Lung (tissue), 17 donors: ENCODE measurements at places on chromosomes 4 and X. TPM values are rescaled to one million over a fixed set of nuclear protein-coding genes. Genes with fewer than 3 reads are reported as not detected.

DNA sequence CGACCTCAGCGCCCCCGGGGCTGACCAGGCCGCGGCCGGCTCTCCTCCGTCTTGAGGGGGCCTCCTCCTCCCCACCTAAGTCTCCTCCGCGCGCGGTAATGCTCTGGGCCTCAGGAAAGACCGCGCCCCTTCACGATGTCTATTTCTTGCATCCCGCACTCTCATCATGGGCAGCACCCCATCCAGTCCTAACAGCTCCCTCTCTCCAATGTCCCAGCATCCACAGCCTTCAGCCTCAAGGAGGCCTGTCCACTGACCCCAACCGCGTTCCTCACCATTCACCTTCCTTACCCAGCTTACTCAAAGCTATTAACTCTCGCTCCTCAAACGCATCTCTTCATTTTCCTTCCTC, 77.5 kb downstream of the MAGED4 start:
- H3K36me3 ChIP-seq: no peaks in the 10 kb centered on the region
- H3K27ac ChIP-seq: peak overlapping the region; percentile 91
- DNase-seq: no peak
- H3K4me1 ChIP-seq: no peaks in the 10 kb centered on the region
- H3K27me3 ChIP-seq: peaks cover 10% of the 10 kb centered on the region

DNA sequence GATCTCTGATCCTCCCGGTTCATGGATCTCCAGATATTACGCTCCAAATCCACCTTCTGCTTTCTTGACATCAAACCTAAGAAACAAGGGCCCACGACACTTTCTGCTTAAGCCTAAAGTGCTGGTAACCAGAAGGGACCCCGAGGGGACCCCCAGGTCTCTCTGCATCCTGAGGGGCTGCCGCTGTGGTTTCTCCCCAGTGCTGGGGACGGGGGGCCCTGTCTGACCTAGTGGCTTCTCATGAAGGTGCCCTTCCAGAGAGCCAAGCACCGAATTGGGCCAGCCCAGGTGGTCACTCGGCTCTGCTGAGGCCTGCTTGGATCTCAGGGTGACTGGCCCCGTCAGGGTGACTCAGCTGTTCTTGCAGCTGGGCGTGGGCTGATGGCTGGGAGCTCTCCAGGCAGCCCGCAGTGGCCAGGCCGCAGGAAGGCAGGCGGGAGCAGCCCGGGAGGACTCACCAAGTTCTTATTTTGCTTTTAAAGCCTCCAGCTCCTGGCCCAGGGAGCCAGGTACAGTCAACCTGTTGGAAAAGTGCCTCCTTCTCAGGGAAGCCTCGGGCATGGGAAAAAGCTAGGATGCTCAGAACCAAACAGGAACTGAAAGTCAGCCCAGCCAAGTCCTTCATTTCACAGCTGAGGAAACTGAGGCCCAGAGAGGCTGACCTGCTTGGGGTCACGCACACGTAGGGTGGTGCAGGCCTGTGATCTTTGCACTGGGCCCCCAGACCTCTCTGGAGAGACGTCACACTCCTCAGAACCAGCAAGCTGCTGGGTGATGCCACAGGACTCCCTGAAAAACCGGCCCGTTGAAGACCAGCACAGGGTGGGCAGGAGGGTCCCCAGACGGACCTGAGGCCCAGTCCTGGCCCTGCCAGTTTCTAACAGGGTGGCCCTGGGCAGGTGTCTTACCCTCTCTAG, 16.7 kb downstream of the BLOC1S4 start:
- H3K27ac ChIP-seq: peak overlapping the region; percentile 46
- no peaks in the 10 kb centered on the region for H3K27me3 ChIP-seq
- H3K4me3 ChIP-seq: no peak overlapping the region
- DNase-seq: no peak
- H3K4me1 ChIP-seq: peaks cover 4% of the 10 kb centered on the region

DNA sequence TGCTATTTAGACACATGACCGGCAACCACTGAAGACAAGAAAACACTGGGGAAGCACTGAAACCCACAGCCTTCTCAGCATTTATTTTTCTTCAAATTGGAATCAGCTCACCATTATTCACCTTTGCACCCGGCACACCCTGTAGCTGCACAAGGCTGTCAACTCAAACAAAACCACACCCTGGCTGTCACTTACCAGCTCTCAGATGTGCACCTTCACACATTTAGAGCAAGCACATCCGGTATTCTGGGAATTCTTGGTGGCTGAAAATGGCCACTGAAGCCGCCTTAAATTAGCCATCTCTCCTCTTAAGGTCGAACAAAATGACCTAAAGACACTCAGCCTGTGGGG, 5.9 kb downstream of the ZFYVE28 start:
- H3K4me1 ChIP-seq: peaks cover 33% of the 10 kb centered on the region
- H3K27ac ChIP-seq: no peak overlapping the region
- H3K27me3 ChIP-seq: peaks cover 41% of the 10 kb centered on the region
- H3K36me3 ChIP-seq: no peaks in the 10 kb centered on the region
- DNase-seq: no peak

DNA sequence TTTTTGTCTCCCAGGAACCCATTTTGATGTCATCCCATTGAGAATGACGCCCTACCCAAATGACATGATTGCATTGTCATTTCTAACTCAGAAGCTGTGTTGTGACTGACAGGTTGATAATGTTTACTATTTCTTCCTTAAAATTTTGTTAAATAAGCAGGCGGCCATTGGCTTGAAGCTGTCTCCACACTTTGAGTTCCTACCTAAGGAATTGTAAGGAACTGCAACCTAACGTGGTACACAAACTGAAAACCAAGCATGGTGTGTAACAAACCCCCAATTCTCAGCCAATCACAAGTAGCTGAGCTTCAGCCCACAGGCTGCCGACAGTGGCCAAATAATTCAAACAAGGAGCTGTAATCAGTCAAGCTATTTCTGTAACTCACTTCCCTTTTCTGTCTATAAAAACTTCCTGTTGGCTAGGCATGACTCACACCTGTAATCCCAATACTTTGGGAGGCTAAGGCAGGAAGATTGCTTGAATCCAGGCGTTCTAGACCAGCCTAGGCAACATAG, 2.9 kb upstream of the MND1 start:
- no peaks in the 10 kb centered on the region for H3K36me3 ChIP-seq
- no peak for DNase-seq
- H3K27me3 ChIP-seq: no peaks in the 10 kb centered on the region
- H3K4me1 ChIP-seq: peaks cover 11% of the 10 kb centered on the region
- no peak overlapping the region for H3K4me3 ChIP-seq

DNA sequence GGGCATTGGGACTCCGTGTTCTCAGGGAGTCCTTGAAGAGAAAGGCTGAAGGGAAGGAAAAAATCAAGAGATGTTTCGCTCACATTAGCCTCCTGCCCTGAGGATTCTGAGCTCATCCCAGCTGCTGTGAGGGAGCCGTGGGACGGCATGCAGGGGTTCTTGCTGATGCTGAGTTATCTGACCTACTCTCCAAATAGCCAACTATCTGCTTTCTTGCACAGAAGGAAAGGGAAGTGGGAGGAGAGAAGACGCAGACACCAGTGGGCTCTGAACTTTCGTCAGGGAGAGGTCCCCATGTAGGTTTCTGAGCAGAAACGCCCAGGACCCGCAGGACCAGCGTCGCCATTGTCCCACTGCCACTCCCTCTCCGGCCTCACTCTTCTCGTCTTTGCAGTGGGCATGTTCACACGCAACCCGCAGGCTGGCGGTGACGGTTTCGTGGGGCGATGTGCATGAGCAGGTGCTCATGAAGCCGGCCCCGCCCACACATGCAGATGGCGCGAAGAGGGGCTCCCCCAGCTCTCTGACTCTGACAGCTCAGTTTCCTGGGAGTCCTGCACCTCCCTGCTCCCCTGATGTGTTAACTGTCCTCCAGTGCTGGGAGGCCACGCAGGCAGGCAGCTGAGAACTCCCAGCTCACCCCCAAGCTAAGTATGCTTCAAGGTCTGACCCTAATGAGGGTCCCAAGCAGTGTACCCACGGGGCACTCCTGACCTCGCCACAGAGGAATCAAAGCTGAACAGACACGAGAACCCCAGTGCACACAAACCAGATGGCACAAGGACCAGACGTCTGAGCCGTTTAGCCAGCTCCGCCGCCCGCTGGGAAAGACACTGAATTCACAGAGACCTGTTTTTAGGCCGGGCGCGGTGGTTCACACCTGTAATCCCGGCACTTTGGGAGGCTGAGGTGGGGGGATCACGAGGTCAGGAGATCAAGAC, 13.6 kb upstream of the ABLIM2 start:
- H3K4me3 ChIP-seq: no peak overlapping the region
- no peaks in the 10 kb centered on the region for H3K36me3 ChIP-seq
- DNase-seq: no peak
- no peaks in the 10 kb centered on the region for H3K27me3 ChIP-seq

GRCh38 chrX:150697641-150698040, 4.4 kb downstream of the MTMR1 start:
- no peak for DNase-seq
- H3K27ac ChIP-seq: no peak overlapping the region
- no peaks in the 10 kb centered on the region for H3K4me1 ChIP-seq
- no peak overlapping the region for H3K4me3 ChIP-seq
- no peaks in the 10 kb centered on the region for H3K36me3 ChIP-seq
- peaks cover 5% of the 10 kb centered on the region for H3K27me3 ChIP-seq

DNA sequence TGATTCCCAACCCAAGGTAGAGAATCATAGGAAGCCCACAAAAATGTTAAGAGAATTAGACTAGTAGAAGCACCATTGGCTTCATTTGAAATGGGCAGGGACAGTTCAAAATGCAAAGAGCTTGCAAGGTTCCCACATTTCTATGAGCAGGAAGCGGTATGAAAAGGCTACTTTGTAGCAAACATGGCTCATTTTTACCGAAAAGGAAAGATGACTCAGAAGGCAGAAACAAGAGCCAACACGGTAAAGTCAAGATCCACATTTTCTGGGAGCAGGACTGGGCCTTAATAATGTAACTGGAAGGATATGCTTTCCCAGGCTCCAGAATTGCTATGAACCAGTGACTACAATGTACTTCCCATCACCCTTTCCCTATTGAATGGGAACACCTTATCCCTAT, 89.5 kb downstream of the GLRA3 start:
- H3K27ac ChIP-seq: no peak overlapping the region
- no peaks in the 10 kb centered on the region for H3K36me3 ChIP-seq

DNA sequence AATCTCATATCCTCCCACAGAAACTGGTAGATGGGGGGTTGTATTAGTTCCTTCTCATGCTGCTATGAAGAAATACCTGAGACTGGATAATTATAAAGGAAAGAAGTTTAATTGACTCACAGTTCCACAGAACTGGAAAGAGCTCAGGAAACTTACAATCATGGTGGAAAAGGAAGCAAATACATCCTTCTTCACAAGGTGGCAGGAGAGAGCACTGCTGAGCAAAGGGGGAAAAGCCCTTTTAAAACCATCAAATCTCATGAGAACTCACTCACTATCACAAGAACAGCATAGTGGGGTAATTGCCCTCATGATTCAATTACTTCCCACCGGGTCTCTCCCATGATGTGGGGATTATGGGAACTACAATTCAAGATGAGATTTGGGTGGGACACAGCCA, 250.5 kb upstream of the GPRIN3 start:
- H3K4me1 ChIP-seq: no peaks in the 10 kb centered on the region
- peak; percentile 8 for DNase-seq
- no peak overlapping the region for H3K4me3 ChIP-seq
- no peak overlapping the region for H3K27ac ChIP-seq

DNA sequence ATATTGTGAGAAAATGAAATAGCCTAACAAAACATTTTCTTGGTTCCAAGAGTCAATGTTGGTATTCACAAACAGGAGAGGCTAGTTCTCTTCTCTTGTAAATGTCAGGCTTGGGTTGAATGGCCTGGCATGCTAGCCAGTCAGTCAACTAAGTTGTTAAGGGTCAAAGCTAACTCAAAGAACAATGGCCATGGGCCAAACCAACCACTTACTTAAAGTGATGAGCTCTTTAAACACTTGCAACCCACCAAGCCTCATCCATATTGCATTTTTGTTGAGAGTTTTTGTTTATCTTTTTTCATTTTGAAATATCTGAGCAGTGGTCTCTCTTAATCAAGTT, 394.5 kb downstream of the RAB28 start:
- no peak overlapping the region for H3K4me3 ChIP-seq
- peaks cover 2% of the 10 kb centered on the region for H3K4me1 ChIP-seq
- H3K36me3 ChIP-seq: no peaks in the 10 kb centered on the region

DNA sequence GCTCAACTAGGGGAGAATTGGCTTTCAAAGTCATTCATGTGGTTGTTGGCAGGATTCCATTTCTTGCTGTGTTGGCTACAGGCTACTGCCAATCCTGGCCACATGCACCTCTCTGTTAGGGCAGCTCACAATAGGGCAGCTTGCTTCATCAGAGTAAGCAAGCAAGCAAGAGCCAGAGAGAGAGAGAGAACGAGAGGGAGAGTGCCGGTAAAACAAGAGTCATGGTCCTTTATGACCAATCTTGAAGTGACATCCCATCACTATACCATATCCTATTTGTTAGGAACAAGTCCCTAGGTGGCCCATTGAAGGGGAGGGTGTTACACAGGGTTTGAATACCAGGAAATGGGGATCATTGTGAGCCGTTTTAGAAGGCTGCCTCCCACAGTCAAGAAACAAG, 33.0 kb upstream of the TLR2 start:
- H3K27ac ChIP-seq: no peak overlapping the region
- H3K4me1 ChIP-seq: no peaks in the 10 kb centered on the region
- H3K36me3 ChIP-seq: no peaks in the 10 kb centered on the region

- H3K27me3 ChIP-seq: no peaks in the 10 kb centered on the region
- no peak overlapping the region for H3K4me3 ChIP-seq
- DNase-seq: no peak
These were observed 59.0 kb downstream of the ING2 start for GRCh38 chr4:183563874-183564273.

- no peaks in the 10 kb centered on the region for H3K4me1 ChIP-seq
- no peaks in the 10 kb centered on the region for H3K36me3 ChIP-seq
- no peak for DNase-seq
- H3K4me3 ChIP-seq: no peak overlapping the region
- no peaks in the 10 kb centered on the region for H3K27me3 ChIP-seq
These were observed 183.7 kb upstream of the BCOR start for GRCh38 chrX:40281336-40282005.

Gene TASL
- 4.6 TPM for total RNA-seq

Gene GLUD2
- 2.6 TPM for total RNA-seq

Gene FGB
- 0.28 TPM for total RNA-seq

Gene ZNF595
- total RNA-seq: 46.1 TPM

Gene PORCN
- 12.8 TPM for total RNA-seq

Gene XG
- 0.55 TPM for total RNA-seq

Gene RPS6KA6
- 7.1 TPM for total RNA-seq

Gene SEPTIN6
- total RNA-seq: 25.8 TPM

Gene IL1RAPL1
- total RNA-seq: 2.2 TPM
